Hepatocyte (in vitro differentiated cells): ENCODE measurements at places on chromosomes 13 and 19. TPM values are rescaled to one million over a fixed set of nuclear protein-coding genes. Genes with fewer than 3 reads are reported as not detected.

OR7C1 gene
- total RNA-seq = 0.03 TPM in 1 of 2 replicates, not detected in the other

DNA sequence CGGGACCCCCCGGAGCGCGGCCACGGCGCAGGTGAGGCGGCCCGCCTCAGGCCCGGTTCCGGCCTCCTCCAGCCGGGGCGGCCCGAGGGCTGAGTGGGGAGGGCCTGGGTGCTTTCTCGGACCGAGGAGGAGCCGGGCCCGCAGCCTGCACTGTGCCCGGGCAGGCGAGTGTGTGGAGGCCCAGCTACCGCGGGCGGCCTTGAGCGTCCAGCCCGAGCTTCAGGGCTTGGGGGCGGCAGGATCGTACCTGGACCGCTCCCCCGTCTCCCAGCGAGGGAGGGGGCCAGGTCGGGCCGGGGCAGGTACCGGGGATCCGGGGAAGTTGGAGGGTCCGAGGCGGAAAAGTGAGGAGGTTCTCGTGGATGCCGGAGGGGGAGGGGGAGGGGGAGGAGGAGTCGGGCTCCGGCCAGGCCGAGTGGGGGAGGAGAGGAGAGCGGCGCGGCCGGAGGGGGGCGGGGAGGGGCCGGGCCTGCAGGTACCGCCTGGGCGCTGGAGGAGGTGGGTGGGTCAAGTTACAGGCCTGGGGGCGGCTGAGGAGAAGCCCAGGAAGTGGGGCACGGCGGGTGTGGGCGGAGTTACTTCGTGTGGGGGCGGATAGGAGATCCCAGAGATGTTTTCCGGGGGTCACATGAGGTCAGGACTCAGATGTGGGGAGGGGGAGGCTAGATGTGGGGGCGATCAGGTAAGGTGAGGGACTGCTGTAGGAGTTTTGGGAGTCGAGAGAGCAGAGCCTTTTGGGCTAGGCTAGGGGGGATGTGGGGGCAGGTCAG, 545 bp downstream of the NACC1 start:
- peak; percentile 85 for DNase-seq
- peaks cover 39% of the 10 kb centered on the region for H3K4me1 ChIP-seq
- peak overlapping the region; percentile 99 for H3K4me3 ChIP-seq
- H3K36me3 ChIP-seq = no peaks in the 10 kb centered on the region
- H3K27me3 ChIP-seq = no peaks in the 10 kb centered on the region

ZNF799 gene
- total RNA-seq = 4.9 and 7.1 TPM in 2 replicates

DNA sequence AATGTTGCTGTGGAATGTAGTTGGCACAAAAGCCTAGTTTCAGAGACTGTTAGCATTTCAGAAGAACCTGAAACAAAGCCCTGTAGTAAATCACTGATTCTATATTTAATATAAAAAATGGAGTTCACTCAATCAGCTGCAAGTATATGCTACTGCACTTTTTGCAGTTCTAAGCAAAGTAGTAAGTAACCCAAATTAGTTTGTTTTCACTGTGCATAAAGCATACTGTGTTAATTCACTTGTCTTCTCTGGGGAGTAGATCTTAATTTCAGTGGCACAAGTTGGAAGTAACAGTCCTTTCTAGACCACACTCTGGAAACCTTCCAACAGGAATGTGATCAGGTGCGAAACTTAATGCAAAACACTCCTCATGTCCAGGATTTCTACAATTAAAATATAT, 139.3 kb downstream of the DACH1 start:
- H3K4me1 ChIP-seq = no peaks in the 10 kb centered on the region
- H3K36me3 ChIP-seq = no peaks in the 10 kb centered on the region
- no peak overlapping the region for H3K27ac ChIP-seq
- no peak overlapping the region for H3K4me3 ChIP-seq
- H3K27me3 ChIP-seq = no peaks in the 10 kb centered on the region
